ENCODE measurements at places on chromosomes 2 and 18.

GRCh38 chr18:40055262-40055661, 1899.8 kb upstream of the PIK3C3 start:
- no peak for DNase-seq

DNA sequence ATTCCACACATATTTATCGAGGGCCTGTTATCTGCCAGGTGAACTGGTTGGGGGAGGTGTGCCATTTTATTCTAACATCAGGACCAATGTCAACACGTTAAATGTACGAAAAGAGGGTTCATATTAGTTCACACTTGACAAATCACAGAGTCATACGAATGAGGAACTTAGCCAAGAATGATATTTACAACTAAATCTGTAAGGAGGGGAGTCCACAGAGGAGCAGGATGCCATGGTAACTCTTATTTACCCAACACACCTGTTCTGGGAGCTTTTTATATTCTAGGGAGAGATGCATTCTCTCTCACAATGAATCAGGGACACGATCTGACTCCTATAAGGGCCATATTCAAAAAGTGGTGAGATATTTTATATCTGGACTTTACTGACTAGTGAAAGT, 144.1 kb downstream of the CDC42EP3 start:
- DNase-seq = no peak

DNA sequence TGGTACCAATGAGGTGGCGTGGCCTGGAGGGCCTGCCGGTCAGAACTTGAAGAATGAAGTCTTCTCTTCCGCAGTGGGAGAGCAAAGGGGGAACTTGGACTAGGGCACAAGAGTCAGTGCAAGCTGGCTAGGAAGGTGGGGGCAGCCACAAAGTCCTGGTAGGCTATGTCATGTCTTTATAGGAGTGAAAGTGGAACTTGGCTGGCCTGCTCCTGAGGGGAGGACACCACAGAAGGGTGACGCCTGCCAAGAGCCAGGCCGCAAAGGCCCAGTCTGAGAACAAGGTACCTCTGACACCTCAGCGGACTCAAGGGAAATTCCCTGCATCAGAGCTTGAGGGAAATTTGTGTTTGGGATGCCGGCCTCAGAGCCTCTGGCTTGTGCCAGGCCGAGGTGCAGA, 32.2 kb upstream of the MAP3K20 start:
- DNase-seq = no peak

GRCh38 chr2:174914853-174915760, 90.1 kb downstream of the CHN1 start:
- DNase-seq = peak; percentile 33

DNA sequence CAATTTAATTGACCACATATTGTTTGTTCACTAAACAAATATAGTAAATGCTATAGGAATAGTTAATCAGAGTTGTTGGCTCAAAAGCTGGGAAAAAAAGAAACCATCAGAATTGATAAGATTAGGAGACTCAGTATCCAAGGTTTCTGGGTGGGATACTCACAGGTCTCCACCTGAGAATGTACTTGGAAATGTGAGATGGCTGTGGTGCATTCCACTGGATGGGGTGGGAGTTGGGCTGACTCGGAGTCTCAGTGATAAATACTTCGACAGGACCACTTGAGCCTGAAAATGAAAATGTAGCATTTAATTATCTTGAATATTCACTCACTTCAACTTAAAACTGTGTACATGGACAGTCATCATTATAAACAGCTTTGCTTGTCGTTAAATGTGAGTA, 21.2 kb downstream of the FN1 start:
- DNase-seq = no peak

DNA sequence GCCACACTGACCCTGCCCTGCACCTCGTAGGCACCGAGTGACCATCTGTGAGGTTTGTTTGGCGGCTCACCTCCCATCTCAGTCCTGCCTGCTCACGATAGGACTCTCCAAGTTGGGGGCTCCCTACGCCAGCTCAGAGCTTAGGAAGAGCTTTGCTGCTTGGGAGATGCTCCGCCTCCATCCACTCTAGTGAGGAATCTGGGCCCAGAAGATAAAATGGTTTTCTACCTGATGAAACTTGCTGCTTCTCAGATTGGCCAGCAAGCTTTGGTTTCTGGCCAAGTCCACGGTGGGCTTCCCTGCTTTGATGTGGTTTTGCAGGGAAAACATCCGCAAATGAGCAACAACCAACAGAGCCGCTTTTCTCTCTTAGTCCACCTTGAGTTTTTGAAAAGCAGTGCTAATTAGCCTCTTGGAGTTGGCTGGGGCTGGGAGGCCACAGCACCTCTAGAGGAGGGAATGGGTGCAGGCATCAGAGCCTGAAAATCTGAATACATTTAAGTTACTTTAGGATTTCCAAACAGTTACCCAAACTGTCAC, 42.2 kb downstream of the THNSL2 start:
- no peak for DNase-seq

DNA sequence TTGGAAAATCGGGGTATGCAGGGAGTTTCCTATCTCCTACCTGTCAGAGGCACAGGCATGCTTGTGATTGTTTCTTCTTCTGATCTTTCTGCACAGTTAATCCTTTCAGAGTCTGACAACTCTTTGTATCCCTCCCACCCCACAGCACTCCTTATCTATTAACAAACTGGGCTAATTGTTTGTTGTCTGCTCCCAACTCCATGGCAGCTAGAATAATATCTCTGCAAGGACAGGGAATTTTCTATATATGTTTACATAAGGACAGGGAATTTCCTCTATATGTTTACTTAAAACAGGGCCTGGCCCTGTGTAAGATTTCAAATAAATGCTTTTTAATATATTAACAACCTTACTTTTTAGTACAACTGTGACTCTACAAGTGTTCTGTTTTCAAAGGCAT, 36.0 kb upstream of the VRK2 start:
- DNase-seq = no peak

- DNase-seq = no peak
Observed at GRCh38 chr2:116489292-116489691, 1325.2 kb upstream of the DDX18 start.

DNA sequence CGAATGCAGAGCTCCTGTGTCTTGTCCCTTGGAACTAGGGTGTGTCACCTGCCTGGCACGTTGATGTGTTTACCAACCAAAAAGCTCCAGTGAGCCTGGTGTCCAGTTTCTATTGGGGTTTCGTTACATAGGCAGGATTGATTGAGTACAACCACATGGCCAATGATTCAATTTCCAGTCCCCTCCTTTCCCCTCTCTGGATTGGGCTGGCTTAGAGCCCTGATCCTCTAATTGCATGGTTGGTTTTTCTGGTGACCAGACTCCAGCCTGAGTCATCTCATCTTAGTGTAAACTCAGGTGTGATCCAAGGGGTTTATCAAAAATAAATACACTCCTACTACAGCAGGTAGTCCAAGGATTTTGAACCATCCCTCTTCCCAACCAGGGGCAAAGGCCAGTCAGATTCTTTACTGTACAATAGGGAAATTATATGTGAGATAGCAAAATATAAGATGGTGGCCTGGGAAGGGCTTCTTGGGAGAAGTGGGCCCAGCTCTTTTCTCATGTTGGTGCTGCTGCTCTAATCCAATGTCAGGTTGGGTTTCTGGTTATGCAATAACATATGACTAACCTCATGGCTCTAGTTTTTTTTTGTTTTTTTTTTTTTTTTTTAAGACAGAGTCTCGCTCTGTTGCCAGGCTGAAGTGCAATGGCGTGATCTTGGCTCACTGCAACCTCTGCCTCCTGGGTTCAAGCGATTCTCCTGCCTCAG, 64.7 kb upstream of the MGAT5 start:
- no peak for DNase-seq

DNA sequence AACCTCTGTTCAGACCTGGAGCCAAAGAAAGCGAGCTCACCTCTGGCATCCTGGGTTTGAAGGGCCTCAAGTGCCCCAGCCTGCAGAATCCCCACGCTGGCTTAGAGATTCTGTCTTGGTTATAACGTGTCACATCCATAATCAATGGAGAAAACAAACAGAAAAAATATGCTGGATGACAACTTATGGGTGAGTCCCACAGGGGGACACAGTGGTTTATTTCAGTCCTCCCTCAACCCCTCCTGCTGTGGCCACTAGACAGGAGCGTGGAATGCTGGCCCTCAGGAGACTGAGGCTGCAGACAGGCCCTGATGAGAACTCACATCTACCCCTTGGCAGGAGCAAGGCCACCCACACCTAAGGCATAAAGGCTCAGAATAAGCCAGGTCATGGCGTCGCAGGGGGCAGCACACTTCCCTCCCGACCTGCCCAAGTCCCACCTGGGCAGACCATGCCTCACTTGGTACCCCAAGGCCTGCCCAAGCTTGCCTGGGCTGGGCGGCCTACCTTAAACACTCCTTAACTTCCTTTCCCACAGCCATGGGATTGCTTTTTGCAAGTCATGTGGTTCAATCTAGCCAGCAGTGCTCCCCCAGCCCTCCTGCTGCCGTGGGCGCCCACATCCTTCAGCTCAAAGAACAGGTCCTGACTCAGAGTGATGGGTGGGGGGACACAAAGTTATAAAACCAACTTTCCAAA, 19.9 kb downstream of the COX7A2L start:
- no peak for DNase-seq

DNA sequence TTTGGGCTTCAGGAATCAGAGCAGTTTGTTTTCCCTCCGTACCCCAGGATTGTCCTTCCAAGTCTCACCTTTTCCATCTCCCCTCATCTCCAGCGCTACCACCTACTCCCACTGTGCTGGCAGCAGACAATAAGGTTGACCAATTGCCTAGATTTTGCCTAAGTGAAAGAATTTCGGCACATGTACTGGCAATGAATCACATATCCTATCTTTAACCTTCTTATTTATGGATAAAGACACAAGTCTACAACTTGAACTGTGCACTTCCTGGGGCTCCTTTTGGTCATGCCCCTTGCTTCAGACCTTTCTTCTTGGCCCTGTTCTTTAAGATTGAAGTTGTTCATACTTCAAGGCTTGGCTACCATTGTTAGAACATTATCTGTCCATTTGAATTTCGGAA, 71.4 kb downstream of the KCMF1 start:
- DNase-seq = no peak

DNA sequence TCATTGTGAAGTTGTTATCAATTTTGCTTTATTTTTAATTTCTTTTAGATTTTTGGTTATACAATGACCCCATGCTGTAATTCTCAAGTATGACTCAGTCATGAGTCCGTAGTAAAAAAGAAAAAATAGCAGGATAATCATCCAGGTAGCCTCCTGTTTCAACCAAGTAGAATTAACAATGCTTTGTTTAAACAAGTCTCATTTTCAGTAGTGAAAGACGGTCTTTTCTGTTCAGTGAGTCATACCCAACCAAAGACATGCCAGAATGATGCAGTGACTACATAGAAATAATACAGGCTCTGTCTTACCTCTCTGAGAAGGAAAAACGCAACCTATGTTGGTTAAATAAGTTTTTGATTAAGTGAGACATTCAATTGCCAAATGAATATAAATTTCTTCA, 67.8 kb upstream of the DSC1 start:
- DNase-seq = no peak

- peak; percentile 30 for DNase-seq
Observed at GRCh38 chr2:209614690-209615369, 156.8 kb upstream of the UNC80 start.

GRCh38 chr18:60861575-60861974, 471.7 kb upstream of the CDH20 start:
- DNase-seq = no peak

GRCh38 chr2:41137031-41137430, 685.1 kb upstream of the SLC8A1 start:
- DNase-seq = no peak

DNA sequence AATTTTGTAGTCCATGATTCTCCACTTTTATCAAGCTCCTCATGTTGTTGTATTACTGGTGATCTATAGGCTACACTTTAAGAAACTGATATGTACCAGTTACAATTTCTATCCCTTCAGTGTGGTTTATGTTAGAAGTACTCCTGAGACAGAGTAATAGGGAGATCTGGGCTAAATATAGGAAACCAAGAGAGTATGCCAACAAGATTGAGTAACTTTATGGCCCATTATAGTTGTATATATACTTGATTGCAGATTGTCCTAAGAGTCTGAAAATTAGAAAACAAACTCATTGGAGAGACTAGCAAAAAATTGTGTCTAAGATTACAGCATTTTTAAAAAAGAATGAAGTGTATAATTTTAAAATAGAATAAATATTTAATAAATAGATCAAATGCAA, 605.6 kb downstream of the XIRP2 start:
- DNase-seq = no peak

GRCh38 chr2:204972161-204972560, 426.9 kb downstream of the PARD3B start:
- DNase-seq = no peak

DNA sequence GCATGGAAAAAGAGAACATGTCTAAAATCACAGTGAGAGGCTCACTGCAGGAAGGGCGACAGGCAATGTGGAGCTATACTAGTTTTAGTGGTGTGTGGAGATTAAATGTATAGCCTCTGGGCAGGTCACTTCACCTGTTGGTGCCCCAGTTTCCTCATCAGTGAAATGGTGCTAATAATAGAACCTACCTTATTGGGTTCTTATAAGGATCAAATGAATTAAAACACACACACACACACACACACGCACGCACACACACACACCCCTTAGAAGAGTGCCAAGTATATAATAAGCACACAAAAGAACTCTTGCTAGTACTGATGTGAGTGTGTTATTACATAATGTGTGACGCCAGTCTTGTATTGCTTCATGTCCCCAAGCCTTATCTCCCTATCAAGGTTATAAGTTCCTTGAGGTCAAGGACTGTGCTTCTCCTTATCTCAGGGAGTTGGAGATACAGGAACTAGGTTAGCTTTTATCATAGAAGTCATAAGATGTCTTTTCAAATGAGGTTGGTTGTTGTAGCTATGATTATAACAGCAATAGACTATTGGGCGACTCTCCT, 98.0 kb upstream of the CXCR4 start:
- no peak for DNase-seq

GRCh38 chr2:179354739-179355537, 90.3 kb upstream of the SESTD1 start:
- no peak for DNase-seq

DNA sequence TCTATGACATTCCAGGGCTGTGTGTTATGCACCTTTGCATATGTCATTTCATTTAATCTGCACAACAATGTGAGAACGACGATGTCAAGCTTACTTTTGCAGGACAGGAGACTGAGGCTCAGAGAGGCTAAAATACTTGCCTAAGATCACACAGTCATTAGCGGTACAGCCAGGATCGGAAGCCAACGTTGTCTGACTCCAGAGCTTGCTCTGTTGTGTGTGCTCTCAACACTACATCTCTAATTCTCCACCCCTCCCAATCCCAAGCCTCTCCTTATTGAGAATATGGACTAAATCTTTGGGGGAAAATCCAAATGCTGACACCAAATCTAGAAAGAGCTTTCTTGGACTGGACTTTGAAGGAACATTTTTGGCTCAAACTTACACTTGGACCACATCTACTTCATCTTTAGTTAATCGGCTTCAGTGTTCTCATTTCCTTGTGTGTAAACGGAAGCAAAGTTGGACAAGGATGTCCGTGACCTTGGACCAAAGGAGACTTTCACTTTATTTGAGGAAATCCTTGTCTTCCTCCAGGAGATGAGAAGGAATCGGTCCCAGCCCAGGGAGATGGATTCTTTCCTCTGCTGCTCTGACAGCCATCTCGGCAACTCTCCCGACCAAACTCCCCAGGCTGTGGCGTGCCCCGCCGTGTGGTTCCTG, 242.4 kb downstream of the LPIN1 start:
- no peak for DNase-seq
